ENCODE measurements at places on chromosomes 1 and 21. TPM values are rescaled to one million over a fixed set of nuclear protein-coding genes. Genes with fewer than 3 reads are reported as not detected.

The SMIM12 gene
- total RNA-seq = 25.8 TPM

The EPS15 gene
- total RNA-seq = 56.9 TPM

The RERE gene
- total RNA-seq = 68.3 TPM

The SLC45A3 gene
- total RNA-seq = 11.9 TPM

The CHIA gene
- total RNA-seq = not detected

The P3R3URF gene
- not detected for total RNA-seq

The RAB3B gene
- 85.0 TPM for total RNA-seq

The SMIM34 gene
- not detected for total RNA-seq

The GPR37L1 gene
- total RNA-seq = 0.22 TPM

The ZNF691 gene
- total RNA-seq = 5.9 TPM

The VPS13D gene
- 32.0 TPM for total RNA-seq

The KRTAP10-1 gene
- not detected for total RNA-seq

The COL11A1 gene
- 17.5 TPM for total RNA-seq

The OR2T29 gene
- not detected for total RNA-seq

The OTUD3 gene
- total RNA-seq = 7.7 TPM

The FCRL1 gene
- not detected for total RNA-seq

The SPRR2A gene
- total RNA-seq = not detected

The RSPH1 gene
- total RNA-seq = under 0.01 TPM

Measured in placental pericyte (primary cell).